ENCODE measurements at places on chromosomes 7 and 10. TPM values are rescaled to one million over a fixed set of nuclear protein-coding genes. Genes with fewer than 3 reads are reported as not detected.

The SNX10 gene
- total RNA-seq = not detected

The LRRC61 gene
- not detected for total RNA-seq

The PON3 gene
- total RNA-seq = 4.0 TPM

The EPHA1 gene
- total RNA-seq = not detected

The CPA2 gene
- not detected for total RNA-seq

The TMEM225B gene
- total RNA-seq = 4.2 TPM

The TFR2 gene
- not detected for total RNA-seq

The OR2A42 gene
- not detected for total RNA-seq

The EVX1 gene
- not detected for total RNA-seq

The TMEM213 gene
- total RNA-seq = not detected

The CYP2C18 gene
- total RNA-seq = not detected

The HABP2 gene
- total RNA-seq = not detected

The TM9SF3 gene
- 52.1 TPM for total RNA-seq

The DPYSL4 gene
- 21.8 TPM for total RNA-seq

The C10orf67 gene
- total RNA-seq = not detected

The SPDYE9 gene
- total RNA-seq = not detected

The PAX4 gene
- total RNA-seq = not detected

The TMEM270 gene
- total RNA-seq = not detected

The GPR15LG gene
- not detected for total RNA-seq

The GRID1 gene
- 0.34 TPM for total RNA-seq

The UPK3B gene
- total RNA-seq = 8.6 TPM

The RARRES2 gene
- total RNA-seq = 90.6 TPM

The SMNDC1 gene
- 3.3 TPM for total RNA-seq

The HOXA11 gene
- 4.0 TPM for total RNA-seq

The TMEM243 gene
- 52.0 TPM for total RNA-seq

The TMEM229A gene
- total RNA-seq = 0.26 TPM

The UFSP1 gene
- 6.0 TPM for total RNA-seq

The FAM200A gene
- total RNA-seq = 6.6 TPM

The ZNF365 gene
- 0.12 TPM for total RNA-seq

The ETV1 gene
- total RNA-seq = 1.5 TPM

The ERVW-1 gene
- total RNA-seq = not detected

The OLAH gene
- 0.23 TPM for total RNA-seq

The PURB gene
- 7.4 TPM for total RNA-seq

The DUSP5 gene
- total RNA-seq = 6.8 TPM

The CYP3A4 gene
- total RNA-seq = not detected

The LEP gene
- 1.7 TPM for total RNA-seq

The GNAI1 gene
- 44.3 TPM for total RNA-seq

The UCMA gene
- not detected for total RNA-seq

The PRR15 gene
- total RNA-seq = 112 TPM

The COL17A1 gene
- 0.23 TPM for total RNA-seq

The ASB4 gene
- total RNA-seq = not detected

The SRRM3 gene
- total RNA-seq = 2.7 TPM

The THSD7A gene
- 0.09 TPM for total RNA-seq

The NEURL1 gene
- under 0.01 TPM for total RNA-seq

Measured in pericardium fibroblast (primary cell).